ENCODE measurements at places on chromosomes 6 and 20. TPM values are rescaled to one million over a fixed set of nuclear protein-coding genes. Genes with fewer than 3 reads are reported as not detected.

HCRTR2 gene
- total RNA-seq = not detected

PDE10A gene
- total RNA-seq = 3.1 TPM

SLC32A1 gene
- total RNA-seq = 0.09 TPM

TMEM151B gene
- 5.6 TPM for total RNA-seq

STK4 gene
- total RNA-seq = 37.9 TPM

SLCO4A1 gene
- total RNA-seq = 15.2 TPM

ADAT2 gene
- total RNA-seq = 13.3 TPM

SRSF12 gene
- total RNA-seq = 4.0 TPM

STMND1 gene
- total RNA-seq = not detected

RPL7L1 gene
- 93.0 TPM for total RNA-seq

MUCL3 gene
- 0.21 TPM for total RNA-seq

SLC22A2 gene
- total RNA-seq = 0.44 TPM

RWDD2A gene
- 5.2 TPM for total RNA-seq

MROH8 gene
- 0.89 TPM for total RNA-seq

BACH2 gene
- total RNA-seq = 4.5 TPM

DDAH2 gene
- 62.2 TPM for total RNA-seq

ARMH2 gene
- not detected for total RNA-seq

MAP1LC3A gene
- total RNA-seq = 11.3 TPM

XKR7 gene
- total RNA-seq = 2.3 TPM

RIMS1 gene
- total RNA-seq = 1.1 TPM

COL11A2 gene
- total RNA-seq = 4.4 TPM

TP53INP2 gene
- total RNA-seq = 3.8 TPM

EYS gene
- 0.18 TPM for total RNA-seq

TMC2 gene
- not detected for total RNA-seq

ZNF311 gene
- 3.7 TPM for total RNA-seq

FHL5 gene
- not detected for total RNA-seq

RHAG gene
- 0.60 TPM for total RNA-seq

EDN1 gene
- total RNA-seq = 0.50 TPM

CRISP3 gene
- not detected for total RNA-seq

MPIG6B gene
- 0.11 TPM for total RNA-seq

TRAM2 gene
- total RNA-seq = 14.4 TPM

NNAT gene
- 59.8 TPM for total RNA-seq

Data from WTC11 (cell line).